ENCODE measurements at places on chromosomes 7 and 10.
A peak's percentile ranks its signal among the peaks of the same experiment; 100 is the strongest.

DNA sequence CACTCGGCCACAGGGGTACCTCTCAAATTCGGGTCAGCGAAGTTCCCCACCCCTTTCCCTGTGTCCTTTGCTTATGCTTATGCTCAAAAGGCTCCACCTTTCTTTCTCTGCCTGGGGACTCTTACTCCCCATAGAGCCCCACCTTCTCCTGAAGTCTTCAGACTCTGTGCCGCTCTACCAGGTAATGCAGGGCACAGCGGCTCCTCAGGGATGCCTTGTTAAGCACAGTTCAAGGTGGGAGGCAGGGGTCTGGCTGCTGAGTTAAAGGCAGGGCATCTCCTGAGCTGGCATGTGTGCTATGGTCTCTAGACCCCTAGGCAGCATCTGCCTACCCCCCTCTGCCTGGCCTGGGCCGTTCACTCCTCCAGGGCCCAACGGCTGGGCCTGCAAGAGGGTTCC is 3.0 kb upstream of the CXCL12 start:
- no peak for ATAC-seq

- no peak for ATAC-seq
Measured at GRCh38 chr10:28479425-28479865, 53.5 kb upstream of the WAC start.

GRCh38 chr7:28405662-28406061 is 6.7 kb upstream of the CREB5 start:
- no peak for ATAC-seq

- no peak for ATAC-seq
Measured at GRCh38 chr7:99083733-99084132, 60.2 kb downstream of the SMURF1 start.

DNA sequence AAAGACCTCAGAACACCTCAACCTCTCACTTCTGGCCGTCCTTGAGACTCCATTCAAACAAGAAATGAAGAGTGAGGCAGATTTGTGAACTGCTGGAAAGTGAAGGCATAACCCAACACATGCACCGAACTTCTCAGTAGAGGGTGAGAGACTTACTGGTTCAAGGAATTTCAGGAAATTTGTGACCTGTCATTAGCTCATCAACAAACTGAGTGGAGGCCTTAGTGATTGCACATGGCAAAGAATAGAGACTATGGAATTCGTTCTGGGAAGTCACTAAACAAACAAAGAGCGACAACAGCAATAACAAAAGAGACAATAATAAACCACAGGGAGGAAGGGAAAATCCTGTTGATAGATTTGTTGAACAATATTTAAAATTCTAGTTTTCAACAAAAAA is 125.0 kb upstream of the AKR1E2 start:
- ATAC-seq = no peak

- no peak for ATAC-seq
Measured at GRCh38 chr10:49678827-49679479, 498 bp upstream of the C10orf53 start.

- ATAC-seq = no peak
Measured at GRCh38 chr7:99137411-99138180, 6.3 kb downstream of the SMURF1 start.

- no peak for ATAC-seq
Measured at GRCh38 chr10:94571081-94571480, 25.5 kb downstream of the HELLS start.

- ATAC-seq = no peak
Measured at GRCh38 chr10:112562809-112563663, 116.0 kb downstream of the VTI1A start.

GRCh38 chr10:16599662-16600061 is 78.0 kb upstream of the C1QL3 start:
- no peak for ATAC-seq

- ATAC-seq = no peak
Measured at GRCh38 chr10:98599032-98599610, 152.4 kb upstream of the HPS1 start.

DNA sequence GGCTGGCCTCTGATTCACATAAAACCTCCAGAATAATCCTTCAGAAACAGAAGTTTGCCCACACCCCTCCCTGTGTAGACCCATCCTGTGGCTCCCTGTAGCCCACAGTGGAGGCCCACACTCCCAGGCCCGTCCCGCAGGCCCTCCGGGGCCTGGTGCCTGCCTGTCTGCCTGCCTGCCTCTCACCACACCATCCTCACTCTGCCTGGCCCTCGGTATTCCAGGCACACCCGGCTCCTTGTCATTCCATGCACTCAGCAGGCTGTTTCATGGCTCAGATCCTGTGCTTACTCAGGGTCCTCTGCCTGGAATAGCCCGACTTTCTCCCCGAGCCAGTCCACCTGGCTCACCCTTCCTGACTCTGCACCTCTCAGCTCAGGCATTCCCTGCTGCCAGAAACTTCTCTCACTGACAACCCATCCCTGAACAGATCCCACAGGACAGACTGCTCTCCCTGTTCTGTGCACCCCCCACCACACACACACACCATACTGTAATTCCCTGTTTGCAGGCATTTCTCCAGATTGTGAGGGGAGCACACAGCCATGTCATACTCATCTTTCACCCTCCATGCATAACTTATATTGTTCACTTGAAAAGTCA is 498.0 kb upstream of the ZMIZ1 start:
- no peak for ATAC-seq

DNA sequence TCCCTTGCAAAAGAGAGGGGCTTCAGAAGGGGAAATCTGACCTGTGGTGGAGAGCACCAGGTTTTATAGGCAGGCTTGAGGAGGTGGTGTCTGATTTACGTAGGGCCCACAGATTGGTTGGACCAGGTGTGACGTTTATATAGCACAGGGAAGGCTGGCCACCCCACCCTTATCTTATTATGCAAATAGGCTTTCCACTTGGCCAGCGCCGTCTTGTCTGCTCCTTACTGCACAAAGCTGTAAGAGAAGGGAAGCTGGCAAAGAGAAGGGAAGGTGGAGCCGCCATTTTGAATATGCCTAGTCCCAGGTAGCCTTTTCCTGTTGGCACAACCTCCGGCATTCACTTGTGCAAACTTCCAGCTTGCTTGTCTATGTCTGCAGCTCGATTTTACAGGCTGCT is 221.4 kb downstream of the GATA3 start:
- no peak for ATAC-seq

GRCh38 chr7:38855386-38855785 is 53.6 kb downstream of the VPS41 start:
- ATAC-seq = no peak

DNA sequence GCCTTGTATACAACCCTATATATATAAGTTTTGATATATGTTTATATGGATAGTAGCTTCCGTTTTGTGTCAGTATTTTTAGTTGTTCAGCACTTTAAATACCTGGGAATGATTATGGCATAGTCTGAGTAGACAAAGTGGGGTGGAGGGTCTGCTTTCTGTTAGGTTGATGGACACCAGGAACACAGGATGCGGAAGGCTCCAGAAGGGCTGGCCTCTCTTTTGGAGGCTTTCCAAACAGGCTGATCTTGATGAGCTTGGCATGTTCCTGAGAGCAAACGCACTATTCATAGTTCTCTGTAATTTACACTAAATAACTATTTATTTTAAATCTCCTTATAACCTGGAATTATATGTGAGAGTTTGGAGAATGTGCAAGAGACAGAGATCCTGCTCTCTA is 12.7 kb downstream of the AKR1E2 start:
- no peak for ATAC-seq

- ATAC-seq = no peak
Measured at GRCh38 chr7:147298611-147299043, 1182.0 kb downstream of the CNTNAP2 start.

DNA sequence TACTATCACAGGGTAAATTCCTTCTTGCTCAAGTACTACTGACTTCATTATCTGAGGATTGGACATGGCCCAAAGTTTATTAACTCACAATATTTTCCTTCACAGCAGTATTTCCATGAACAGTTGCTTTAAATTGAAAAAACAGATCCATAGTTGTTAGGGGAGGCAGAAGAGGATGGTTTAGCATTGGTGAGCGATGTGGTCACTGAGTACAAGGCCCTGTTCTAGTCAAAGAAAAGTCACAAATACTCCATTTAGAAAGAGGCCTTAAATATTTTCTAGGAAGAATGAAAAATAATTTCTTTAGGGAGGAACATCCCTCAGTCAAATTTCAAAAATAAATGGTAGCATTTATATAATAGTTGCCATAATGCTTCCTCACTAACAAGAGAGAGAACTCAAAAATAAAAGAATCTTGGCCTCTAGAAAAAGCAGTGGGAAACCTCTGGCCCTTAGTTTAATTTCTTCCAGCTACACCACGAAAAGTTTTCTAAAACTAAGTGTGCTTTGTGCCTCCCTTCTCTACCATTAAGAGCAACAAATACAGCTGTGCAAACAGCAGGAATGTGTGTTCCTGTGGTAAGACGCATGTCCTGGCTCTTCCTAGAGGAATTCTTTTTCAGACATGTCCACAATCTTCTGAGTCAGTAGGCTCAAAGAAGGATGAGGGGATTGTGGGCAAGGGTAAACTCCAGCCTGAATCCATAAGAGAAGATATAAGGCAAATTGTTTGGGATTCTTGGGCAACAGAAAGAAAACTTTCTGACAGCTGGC is 105.7 kb downstream of the HOXA1 start:
- no peak for ATAC-seq

- no peak for ATAC-seq
Measured at GRCh38 chr7:112866424-112866823, 76.2 kb upstream of the TMEM168 start.

GRCh38 chr10:13458687-13459012 is 70.2 kb downstream of the BEND7 start:
- no peak for ATAC-seq

- ATAC-seq = no peak
Measured at GRCh38 chr7:156544919-156545715, 95.5 kb upstream of the RNF32 start.

- ATAC-seq = peak; percentile 15
Measured at GRCh38 chr7:191105-191980, 1.0 kb upstream of the FAM20C start.

DNA sequence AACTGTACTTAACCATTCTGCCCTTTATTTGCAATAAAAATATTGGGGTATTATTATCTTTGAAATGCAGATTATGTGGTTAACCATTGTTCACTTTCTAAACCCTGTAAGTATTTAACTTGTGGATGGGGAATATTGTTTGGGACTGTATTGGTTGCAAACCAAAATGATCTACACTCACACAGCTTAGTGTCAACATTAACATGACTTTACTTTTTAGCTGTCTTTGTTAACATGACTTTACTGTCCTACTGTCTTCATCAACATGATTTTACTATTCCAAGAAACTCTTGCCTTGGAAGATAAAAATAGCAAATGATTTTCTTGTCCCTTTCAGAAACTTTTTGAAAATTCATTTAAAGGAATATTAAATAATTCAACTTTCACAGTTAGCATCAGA is 471.5 kb downstream of the GFRA1 start:
- no peak for ATAC-seq

- ATAC-seq = no peak
Measured at GRCh38 chr10:47029181-47030009, 118.2 kb downstream of the PTPN20 start.

- ATAC-seq = no peak
Measured at GRCh38 chr7:31761646-31762045, 74.6 kb downstream of the PPP1R17 start.

DNA sequence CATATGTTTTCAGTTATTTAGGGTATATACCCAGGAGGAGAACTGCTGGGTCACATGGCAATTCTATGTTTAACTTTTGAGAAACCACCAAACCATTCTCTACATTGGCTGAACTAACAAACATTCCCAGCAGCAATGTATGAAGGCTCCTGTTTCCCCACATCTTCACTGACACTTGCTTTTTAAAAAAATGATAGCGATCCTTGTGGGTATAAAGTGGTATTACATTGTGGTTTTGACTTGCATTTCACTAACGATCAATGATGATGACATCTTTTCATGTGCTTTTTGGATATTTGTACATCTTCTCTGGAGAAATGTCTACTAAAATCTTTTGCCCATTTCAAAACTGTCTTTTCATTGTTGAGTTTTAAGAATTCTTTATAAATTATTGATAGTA is 51.2 kb upstream of the ANAPC16 start:
- ATAC-seq = no peak

- ATAC-seq = no peak
Measured at GRCh38 chr7:7100432-7100849, 81.9 kb upstream of the C1GALT1 start.

DNA sequence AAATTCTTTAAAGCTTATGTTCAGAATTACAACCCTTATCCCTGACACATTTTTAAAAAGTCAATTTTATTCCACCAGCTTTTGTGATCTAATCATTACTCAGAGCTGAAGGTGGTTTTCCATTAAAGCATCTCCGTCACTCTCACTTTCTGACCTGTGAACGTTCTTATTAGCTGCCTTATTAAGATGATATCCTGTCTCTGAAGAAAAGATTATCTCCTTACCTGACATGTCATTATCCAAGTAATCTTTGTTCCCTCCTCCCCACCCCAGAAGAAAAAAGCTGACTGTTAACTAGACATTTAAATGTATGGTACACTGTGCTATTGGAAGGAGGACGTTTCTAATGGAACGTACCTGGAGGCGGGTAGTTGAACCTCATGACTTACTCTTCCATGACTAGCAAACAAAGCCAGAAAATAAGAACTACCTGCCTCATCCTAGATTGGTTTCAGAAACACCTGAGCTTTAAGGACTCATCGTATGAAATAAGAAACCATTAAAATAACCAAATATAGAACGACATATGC is 708.7 kb downstream of the PARD3 start:
- no peak for ATAC-seq

DNA sequence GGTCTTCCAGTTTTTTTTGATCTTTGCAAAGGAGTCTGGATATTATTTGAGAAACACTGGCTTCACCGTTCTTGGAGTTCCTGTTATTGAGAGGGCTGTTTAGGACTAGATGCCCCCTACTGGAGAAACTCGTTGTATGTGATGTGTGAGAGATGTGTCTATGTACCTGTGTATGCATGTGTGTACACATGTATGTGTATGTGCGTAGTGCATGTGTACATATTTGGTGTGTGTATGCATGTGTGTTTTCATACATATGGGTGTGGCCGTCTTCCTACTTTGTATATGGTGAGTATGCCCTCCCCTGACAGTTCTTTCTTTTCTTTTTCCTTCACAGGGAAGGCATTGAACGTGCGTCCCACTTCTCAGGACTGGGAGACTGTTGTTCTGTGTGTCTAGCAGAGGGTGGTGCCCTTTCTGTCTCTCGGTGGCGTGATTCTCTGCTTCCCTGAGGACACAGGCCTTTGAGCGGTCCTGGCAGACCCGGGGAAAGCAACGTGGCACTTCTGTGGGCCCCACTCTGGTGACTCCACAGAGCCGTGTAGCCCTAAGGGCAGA is 3.0 kb upstream of the CALHM3 start:
- peak; percentile 82 for ATAC-seq

All from activated CD4-positive, CD25-positive, alpha-beta regulatory T cell treated with anti-CD3 and anti-CD28 coated beads, Interleukin-2, amount 50 U/mL, for 24 hours (primary cell).